ENCODE measurements at places on chromosomes 5 and 9.

DNA sequence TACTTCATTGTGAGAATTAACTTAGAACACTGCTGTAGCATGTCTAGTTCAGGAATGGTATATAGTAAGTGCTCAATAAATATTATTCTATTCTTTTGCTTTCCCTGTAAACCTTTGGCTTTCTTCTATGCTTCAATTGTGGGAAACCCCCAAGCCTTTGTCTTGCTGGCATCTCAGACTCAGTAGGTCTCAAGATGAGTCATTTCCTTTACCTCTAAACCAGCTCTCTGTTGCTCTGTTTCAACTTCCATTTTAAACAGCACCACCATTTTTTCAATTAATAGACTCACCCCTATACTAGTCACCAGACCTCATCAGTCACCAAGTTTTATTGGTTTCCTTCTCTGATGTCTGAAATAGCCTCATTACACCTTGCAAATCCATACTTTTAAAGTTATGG is 43.5 kb downstream of the DMAC1 start:
- no peak for DNase-seq

- DNase-seq, result no peak
Observed at GRCh38 chr5:107766972-107767371, 96.2 kb upstream of the EFNA5 start.

DNA sequence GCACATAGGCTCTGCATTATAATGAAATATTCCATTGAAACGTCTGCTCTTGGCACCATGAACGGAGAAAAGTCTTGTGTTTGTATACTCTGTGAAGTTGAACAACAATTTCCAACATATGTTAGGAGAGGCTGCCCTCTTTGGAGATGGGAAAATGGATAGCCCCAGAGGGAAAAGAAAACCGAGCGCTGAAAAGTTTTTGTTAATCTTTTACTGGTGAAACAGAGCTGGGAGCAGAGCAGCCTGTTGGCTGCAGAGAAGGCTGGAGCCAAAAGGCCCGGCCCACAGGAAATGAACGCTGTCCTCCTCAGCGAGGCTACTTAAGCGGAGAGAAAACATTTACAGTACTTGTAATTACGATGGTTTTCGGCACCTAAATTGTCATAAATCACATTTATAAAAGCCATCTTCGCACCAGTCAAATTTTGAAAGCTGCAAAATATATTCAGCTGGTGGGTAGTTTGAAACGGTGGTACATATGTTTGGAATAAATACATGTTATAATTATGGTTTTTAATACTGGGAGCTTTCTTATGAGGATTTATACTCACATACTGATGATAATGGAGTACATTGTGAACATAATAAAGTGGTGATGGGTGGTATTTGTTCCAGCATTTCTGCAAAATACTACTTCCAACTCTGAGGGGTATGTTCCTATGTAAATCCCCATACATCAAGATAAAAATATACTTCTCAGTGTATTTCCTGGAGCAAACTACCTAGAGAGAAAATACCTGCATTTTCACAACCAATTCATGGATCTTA is 129.6 kb upstream of the CNTLN start:
- no peak for DNase-seq

DNA sequence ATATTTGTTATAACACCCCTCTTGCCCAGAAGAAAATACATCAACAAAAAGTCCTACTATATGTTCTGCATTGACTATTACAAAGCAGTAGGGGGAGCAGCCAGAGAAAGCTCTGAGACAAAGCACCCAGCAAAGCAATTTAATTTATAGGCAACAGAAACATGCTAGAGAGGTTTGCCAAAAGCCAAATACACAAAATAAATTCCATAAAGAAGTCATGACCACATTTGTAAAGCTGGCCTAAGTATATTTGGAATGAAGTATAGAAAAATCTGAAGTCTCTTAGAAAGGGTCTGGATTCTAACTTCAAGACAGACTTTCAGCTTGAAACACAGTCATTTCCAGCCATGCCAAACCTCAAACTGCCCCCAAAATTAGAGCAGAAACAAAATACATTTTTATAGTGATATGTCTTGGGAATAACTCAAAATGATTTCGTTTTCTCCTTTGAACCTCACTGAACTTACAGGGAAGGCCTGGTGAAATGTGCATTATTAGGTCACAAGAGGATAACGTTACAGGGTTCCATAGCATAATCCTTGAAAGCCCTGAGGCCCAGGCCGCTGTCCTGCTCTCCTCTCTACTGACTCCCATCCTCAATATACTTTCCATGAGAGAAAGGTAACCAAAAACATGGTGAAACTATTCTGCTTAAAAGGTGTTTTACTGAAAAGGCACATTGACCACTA is 451.8 kb downstream of the RAB3C start:
- DNase-seq, result no peak

Measured in stimulated activated CD8-positive, alpha-beta memory T cell treated with anti-CD3 and anti-CD28 coated beads, Interleukin-15, amount 100 ng/mL, for 4 hours (primary cell).